ENCODE measurements at places on chromosomes 1 and 21.

GRCh38 chr1:211730347-211730746 is 54.9 kb upstream of the NEK2 start:
- DNase-seq, result no peak

- DNase-seq, result no peak
Measured at GRCh38 chr1:56795870-56796269, 23.3 kb downstream of the FYB2 start.

GRCh38 chr1:98452162-98452561 is 209.4 kb upstream of the SNX7 start:
- no peak for DNase-seq

- DNase-seq, result no peak
Measured at GRCh38 chr21:35377505-35378090, 328.5 kb upstream of the RUNX1 start.

GRCh38 chr1:52640697-52641096 is 7.7 kb downstream of the SHISAL2A start:
- DNase-seq, result no peak

DNA sequence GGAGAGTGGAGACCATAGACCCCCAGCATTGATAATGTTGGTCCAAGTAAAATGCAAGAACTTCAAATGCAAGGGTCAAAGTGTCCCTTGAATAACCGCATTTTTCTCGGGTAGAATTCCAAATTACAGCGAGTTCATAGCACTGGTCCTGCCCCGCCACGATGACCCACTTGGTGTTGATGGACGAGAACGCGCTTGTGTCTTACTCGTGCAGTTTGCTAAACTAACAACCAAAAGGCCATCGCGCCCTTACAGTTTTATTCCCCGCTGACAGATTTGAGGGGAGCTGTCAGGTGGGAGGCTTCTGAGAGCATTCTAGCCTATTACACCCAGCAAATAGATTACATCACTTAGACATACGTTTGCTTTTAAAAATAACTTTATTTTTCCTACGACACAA is 17.3 kb upstream of the TSPEAR start:
- no peak for DNase-seq

DNA sequence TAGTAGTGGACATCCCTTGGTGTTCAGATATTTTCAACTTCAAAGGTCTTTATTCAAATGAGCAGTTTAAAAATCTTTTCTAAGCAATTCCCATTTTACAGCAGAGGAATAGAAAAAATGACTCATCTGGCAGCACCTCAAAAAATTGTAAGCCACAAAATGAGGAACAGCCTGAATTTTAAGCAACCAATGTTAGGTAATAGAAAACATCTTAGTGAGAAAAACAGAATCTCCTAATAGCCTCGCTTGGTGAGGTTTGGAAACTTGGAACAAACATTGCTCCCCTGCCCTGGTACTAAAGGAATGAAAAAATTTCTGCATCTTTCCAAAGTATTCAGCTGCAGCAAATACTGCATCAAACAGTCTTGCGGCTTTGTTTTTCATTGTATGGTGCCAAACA is 264.4 kb downstream of the NTNG1 start:
- no peak for DNase-seq

DNA sequence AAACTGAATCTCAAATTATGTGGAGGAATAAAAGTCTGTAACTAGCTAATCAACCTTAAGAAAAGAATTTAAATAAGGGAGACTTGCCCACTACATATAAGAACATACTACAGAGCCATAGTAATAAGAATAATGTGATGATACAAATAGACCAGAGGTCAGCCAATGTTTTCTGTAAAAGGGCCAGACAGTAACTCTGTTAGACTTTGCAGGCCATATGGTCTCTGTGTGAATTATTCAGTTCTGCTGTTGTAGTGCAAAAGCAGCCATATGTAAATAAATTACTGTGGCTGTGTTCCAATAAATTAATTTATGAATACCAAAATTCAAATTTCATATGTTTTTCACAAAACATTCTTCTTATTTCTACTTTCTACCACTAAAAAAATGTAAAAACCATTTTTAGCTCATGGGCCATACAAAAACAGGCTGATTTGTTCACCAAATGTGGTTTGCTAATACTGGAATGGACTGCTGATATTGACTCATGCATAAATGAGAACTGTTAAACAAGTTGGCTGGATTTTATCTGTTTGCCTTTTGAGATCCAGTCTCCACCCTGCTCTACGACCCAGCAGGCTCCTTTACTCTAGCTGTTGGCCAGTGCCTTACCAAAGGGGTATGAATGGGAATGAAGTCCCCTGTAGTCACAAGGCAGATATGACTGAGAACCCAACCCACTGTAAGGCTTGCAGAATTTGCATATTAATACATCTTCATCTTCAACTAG is 98.2 kb upstream of the ZNHIT6 start:
- DNase-seq, result no peak

DNA sequence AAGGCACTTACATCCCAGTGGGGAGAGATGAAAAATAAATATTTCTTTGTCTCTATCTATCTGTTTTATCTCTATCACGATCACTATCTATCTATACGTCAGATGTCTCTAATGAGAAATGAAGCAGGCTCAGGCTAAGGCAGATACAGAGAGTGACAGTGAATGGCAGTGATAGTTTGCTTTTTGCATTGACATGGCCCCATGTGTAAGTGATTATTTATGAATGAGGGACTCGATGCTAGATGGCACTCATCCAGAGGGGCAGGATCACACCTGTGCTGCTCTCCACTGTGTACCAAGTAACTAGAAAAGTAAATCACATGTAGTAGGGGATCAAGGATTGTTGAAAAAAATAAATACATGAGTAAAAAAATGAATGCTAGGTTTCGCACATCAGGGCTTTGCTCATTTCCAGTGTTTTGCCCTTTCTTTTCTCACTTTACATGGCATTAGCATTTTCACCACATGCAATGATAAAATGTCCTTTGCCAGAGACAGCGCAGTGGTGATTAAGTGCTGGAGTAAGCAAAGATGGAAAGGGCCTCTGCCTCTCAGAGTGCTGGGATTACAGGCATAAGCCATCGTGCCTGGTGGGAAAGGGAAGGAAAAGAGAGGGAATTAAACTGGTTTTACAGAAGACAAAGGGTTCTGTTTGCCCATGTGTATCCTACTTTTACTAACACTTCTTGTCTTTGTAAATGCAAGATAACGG is 16.5 kb downstream of the TBX19 start:
- no peak for DNase-seq

DNA sequence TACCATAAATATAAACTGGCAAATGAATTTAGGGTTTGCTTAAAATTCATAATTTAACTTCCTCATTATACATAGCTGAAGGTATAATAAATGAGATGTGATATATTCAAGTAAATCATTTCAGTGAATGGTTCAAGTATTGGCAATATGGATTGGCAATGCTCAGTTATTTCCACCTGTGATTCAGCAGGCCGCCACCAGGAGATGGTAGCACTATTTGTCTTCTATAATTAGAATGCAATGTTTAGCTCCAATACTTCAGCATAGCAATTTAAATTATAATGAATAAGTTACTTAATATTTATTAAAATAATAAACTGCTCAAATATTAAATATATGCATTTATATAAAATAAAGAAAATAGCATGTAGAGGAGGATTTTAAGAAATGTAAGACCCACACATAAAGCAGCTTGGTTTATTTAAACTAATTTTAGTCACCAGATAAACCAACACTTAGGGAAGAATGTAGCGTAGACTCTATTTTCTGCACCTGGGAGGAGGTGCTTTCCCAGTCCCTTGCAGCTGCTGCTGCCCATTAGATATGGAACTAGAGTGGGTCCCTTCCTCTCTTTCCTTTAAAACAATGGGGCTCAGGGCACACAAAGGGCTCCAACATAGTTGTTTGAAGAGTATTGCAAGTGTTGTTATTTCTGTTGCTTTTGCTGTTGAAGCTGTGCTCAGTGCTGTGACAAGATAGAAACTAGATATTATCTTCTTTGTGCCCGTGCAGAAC is 62.1 kb downstream of the PLPPR4 start:
- no peak for DNase-seq

DNA sequence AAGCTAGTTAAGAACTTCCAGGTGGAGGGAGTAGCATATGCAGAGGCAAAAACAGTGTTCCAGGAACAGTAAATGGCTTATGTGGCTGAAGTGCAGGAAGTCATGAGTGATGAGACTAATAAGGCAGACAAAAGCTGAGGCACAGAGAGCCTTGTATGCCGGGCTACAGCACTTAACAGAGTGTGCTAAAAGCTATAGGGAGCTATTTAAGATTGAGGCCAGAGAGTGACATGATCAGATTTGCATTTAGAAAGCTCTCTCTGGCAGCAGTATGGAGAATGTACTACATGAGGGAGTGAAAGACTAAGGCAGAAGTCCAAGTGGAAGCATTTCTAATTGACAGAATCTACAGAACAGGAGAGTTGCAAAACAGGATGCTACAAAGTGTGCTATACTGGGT is 38.6 kb downstream of the WASF2 start:
- DNase-seq, result no peak

DNA sequence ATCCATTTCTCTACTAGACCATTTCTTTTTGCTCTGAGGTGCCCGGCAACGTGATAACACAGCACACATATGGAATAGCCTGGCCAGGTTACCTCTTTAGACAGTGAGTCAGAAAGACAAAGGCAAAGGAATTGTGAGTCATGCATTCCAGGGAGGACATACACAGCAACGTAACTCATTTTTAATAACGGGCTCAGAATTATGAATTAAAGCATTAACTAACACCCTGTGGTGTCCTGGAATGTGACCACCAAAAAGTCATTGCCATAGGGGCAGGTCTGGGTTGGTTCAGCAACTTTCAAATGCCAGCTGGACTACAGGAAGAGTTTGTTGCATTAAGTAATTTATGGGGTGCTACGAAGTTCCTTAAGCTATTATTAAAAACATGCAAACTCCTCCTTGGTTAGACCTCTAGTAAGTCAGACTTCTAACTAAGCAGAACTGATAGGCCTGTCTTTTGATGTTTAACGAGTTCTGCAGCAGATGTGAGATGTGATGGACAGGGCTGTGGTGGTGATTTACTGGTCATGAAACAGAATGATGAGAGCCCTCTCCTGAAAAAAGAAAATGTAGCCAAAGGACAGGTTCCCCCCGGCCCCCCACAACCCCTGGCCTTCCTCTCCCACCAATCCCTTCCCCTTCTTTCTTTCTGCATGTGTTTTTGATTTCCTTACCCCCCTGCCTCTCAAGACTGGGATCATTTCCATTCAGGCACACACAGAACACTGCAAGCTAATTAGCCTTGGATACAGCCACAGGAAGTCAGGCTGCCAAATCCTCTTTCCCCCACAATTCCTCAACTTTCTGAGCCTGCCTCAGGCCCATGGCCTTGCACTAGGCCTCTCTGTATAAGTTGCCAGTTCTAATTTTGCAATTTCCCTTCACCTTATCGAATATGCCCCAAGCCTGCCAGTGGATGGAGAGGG is 88.9 kb upstream of the HAO2 start:
- DNase-seq, result no peak

DNA sequence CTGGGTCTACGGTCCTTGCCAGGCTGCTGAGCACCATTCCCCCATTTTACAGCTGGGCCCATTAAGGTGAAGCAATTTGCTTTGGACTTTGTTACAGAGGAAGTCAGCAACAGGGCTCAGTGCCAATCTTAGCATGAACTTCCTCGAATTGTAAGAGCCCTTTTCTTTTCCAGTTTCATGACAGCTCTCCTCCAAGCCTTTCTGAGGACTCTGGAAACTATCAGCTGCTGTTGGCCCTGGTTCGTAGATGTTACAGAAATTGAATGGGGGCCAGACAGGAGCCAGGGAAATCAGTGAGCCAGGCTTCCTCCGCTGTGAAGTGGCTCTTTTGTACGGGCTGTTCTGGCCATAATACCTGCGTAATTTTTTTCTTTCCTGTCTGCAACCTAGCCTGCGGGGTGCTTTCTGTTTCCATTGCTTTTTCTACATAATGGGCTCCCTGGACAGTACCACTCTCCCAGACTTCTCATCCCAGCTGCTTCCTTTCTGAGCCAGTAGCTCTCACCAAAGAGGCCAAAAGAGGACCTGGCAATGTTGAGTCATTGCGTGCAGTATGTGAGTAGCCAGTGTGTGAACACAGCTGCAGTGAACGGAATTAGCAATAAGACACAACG is 386.3 kb downstream of the DISC1 start:
- DNase-seq, result no peak
